ENCODE measurements at places on chromosomes 2 and 18. TPM values are rescaled to one million over a fixed set of nuclear protein-coding genes. Genes with fewer than 3 reads are reported as not detected.

HRH4 gene
- not detected for total RNA-seq

CYS1 gene
- total RNA-seq, result 5.5 TPM

KYNU gene
- 0.21 TPM for total RNA-seq

ZNF521 gene
- total RNA-seq, result 57.1 TPM

NAGK gene
- 161 TPM for total RNA-seq

D2HGDH gene
- total RNA-seq, result 32.5 TPM

GRCh38 chr2:23756593-23757292 is 170.2 kb downstream of the ATAD2B start:
- H3K4me1 ChIP-seq, result peaks cover 11% of the 10 kb centered on the region
- no peak overlapping the region for H3K27ac ChIP-seq
- DNase-seq, result no peak
- H3K36me3 ChIP-seq, result peaks cover 35% of the 10 kb centered on the region
- no peaks in the 10 kb centered on the region for H3K27me3 ChIP-seq

DNA sequence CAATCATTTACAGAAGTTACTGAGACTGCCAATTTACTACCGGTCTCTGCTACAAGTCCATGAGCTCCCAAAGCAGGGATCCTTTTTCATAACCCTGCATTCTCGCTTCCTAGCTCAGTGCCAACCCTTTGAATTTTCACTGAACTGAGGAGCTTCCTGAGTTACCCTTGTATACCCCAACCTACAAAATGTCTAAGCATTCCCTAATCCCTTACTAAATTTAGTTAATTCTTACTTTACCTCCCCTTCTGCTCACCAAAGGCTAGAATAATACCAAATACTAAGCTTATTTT is 9.6 kb downstream of the MAT2A start:
- peaks cover 28% of the 10 kb centered on the region for H3K36me3 ChIP-seq
- DNase-seq, result no peak
- no peak overlapping the region for H3K27ac ChIP-seq

- no peak overlapping the region for H3K27ac ChIP-seq
- no peaks in the 10 kb centered on the region for H3K27me3 ChIP-seq
- H3K36me3 ChIP-seq, result peaks cover 21% of the 10 kb centered on the region
- peaks cover 2% of the 10 kb centered on the region for H3K4me1 ChIP-seq
Measured at GRCh38 chr2:99619151-99619550, 129.3 kb upstream of the REV1 start.

GRCh38 chr2:237432484-237433092 is 18.6 kb upstream of the COL6A3 start:
- DNase-seq, result peak; percentile 88
- no peaks in the 10 kb centered on the region for H3K27me3 ChIP-seq
- peak overlapping the region; percentile 91 for H3K27ac ChIP-seq
- H3K36me3 ChIP-seq, result peaks cover 3% of the 10 kb centered on the region

DNA sequence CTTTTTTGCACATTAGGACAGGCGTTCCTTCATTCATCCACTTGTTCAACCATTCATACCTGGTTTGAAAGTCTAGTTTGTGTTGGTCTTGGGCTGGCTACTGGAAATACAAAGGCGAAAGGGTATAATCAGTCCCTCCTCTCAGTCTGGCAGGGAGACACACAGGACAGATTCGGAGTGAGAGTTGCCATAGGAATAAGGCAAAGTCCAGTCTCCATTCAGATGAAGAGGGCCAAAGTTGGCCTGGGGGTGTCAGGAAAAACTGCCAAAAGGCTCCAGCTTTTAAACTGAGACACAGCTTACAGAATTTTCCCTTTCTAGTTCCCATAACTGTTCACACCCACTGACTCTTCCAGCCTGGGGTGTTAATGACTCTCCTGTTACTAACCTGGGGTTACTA is 96.3 kb upstream of the AQP4 start:
- peaks cover 2% of the 10 kb centered on the region for H3K27me3 ChIP-seq
- H3K4me3 ChIP-seq, result no peak overlapping the region
- no peak overlapping the region for H3K27ac ChIP-seq
- DNase-seq, result no peak
- no peaks in the 10 kb centered on the region for H3K36me3 ChIP-seq

DNA sequence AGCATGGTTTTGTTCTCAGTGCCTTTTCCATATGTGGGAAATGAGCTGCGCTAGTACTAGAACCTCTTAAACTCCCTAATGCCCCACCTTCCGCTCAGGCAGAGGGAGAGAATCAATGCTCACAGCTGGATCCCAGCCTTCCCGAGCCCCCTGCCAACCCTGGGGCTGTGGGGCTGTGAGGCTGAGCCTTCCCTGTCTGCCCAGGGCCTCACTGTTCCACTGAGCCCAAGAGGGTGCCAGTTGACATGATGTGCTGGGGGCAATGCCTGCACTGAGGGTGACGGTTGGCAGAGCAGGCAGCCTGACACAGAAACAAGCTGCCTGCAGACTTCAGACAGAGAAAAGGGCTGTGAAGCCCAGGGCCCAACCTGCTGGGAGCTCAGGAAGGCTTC is 602.4 kb upstream of the RAB6C start:
- H3K36me3 ChIP-seq, result no peaks in the 10 kb centered on the region
- H3K27ac ChIP-seq, result no peak overlapping the region
- H3K27me3 ChIP-seq, result no peaks in the 10 kb centered on the region
- DNase-seq, result no peak
- no peak overlapping the region for H3K4me3 ChIP-seq

GRCh38 chr2:143759455-143759854 is 630.2 kb downstream of the ARHGAP15 start:
- H3K27me3 ChIP-seq, result no peaks in the 10 kb centered on the region
- H3K4me1 ChIP-seq, result no peaks in the 10 kb centered on the region
- H3K27ac ChIP-seq, result no peak overlapping the region
- DNase-seq, result no peak
- H3K4me3 ChIP-seq, result no peak overlapping the region
- H3K36me3 ChIP-seq, result no peaks in the 10 kb centered on the region

GRCh38 chr2:134290358-134290757 is 36.5 kb downstream of the MGAT5 start:
- H3K36me3 ChIP-seq, result no peaks in the 10 kb centered on the region
- DNase-seq, result no peak
- H3K27ac ChIP-seq, result no peak overlapping the region

GRCh38 chr2:48205137-48205798 is 299.0 kb upstream of the FBXO11 start:
- no peaks in the 10 kb centered on the region for H3K36me3 ChIP-seq
- no peak overlapping the region for H3K4me3 ChIP-seq
- H3K4me1 ChIP-seq, result peaks cover 3% of the 10 kb centered on the region
- no peak for DNase-seq

DNA sequence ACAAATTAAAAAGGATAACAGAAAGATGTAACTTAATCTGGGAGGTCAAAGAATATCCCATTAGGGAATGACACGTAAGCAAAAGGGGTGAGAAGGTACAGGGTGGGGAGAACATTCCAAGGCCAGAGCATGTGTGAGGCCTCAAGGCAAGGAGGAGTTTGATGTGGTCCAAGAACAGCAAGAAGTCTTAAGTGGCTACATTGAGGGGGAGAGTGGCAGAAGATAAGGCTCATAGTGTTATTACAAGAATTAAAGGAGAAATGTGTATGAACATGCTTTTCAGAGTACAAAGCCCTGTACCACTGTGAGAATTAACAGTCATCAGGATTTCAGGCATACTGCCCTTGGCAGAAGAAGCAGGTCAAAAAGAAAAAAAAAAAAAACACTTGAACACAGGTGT is 174.4 kb upstream of the ERBB4 start:
- no peak for DNase-seq
- no peaks in the 10 kb centered on the region for H3K36me3 ChIP-seq
- H3K4me1 ChIP-seq, result peaks cover 17% of the 10 kb centered on the region
- H3K27me3 ChIP-seq, result peaks cover 2% of the 10 kb centered on the region

- H3K27me3 ChIP-seq, result no peaks in the 10 kb centered on the region
Measured at GRCh38 chr2:237475704-237476141, 11.3 kb upstream of the MLPH start.

GRCh38 chr18:44039826-44040225 is 640.9 kb upstream of the SETBP1 start:
- H3K4me1 ChIP-seq, result peaks cover 9% of the 10 kb centered on the region
- DNase-seq, result no peak
- H3K4me3 ChIP-seq, result no peak overlapping the region
- H3K27me3 ChIP-seq, result peaks cover 9% of the 10 kb centered on the region
- no peak overlapping the region for H3K27ac ChIP-seq

DNA sequence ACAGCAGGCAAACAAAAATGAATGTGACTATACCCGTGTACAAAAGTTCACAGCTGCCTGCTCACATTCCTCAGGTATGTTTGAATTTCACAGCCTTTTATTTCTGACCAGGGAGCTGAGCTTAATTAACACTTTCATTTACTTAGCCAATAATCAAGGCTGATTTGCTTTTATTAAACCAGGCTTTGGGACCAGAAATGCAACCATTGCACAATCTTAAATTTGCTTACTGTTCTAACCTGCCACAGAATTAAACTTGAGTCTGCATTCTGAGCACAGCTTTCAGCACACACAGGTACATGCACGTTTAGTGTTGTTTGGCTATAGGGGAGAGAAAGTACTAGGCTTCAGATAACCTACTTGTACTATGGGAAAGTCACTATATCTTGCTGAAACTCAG is 372.4 kb upstream of the ATP5MC3 start:
- H3K27me3 ChIP-seq, result peaks cover 28% of the 10 kb centered on the region
- no peak overlapping the region for H3K4me3 ChIP-seq
- H3K27ac ChIP-seq, result no peak overlapping the region
- no peaks in the 10 kb centered on the region for H3K36me3 ChIP-seq

DNA sequence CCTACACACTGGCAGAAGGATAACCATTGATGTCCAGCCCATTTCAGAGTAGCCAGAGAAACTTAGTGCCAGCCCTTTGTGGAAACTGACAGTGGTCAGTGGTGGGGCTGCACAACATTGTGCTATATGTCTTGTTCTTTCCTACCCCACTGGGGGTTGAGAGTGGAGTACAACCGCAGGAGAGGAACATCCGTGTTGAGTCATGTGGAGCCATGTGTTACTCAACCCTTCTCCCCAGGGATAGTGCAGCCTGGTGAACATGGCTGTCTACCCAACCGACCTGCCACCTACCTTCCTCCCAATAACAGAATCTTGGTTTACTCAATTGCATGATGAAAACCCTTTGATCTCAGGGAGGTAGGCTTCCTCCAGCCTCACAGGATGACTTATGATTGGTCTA is 65.3 kb upstream of the MAPK4 start:
- H3K27me3 ChIP-seq, result no peaks in the 10 kb centered on the region
- no peaks in the 10 kb centered on the region for H3K4me1 ChIP-seq

GRCh38 chr2:43212216-43212835 is 14.1 kb downstream of the ZFP36L2 start:
- no peak for DNase-seq
- H3K4me3 ChIP-seq, result no peak overlapping the region
- no peaks in the 10 kb centered on the region for H3K27me3 ChIP-seq
- peaks cover 6% of the 10 kb centered on the region for H3K4me1 ChIP-seq
- no peak overlapping the region for H3K27ac ChIP-seq
- H3K36me3 ChIP-seq, result peaks cover 2% of the 10 kb centered on the region

DNA sequence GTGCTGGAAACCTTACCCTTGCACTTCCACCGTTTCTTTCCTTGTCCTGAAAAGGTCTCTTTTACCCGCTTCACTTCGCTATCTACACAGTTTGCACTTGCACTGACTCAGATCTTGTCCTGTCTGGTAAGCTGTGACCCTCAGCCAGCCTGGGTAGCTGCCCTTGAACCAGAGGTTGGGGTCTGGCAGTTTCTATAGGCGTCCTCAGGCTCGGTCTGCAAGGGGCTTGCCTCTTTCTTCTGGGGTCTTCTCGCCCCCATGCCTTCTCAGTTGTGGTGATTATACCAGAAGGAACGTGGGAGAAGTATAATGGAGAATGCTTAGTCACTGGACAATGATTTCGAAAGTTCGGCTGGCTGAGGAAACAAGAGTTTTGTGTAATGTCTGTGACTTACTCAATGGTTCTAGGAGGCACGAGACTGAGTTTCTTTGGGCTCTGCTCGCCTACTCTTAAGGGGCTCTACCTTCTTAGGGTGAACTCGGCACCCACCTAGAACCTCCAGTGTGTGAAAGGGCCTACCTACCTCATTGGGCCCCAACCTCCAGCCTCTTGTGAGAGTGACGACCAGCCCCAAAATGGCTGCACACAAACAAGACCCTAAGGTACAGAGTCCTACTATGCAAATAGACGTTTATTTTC is 6.9 kb upstream of the STAT1 start:
- H3K36me3 ChIP-seq, result no peaks in the 10 kb centered on the region
- H3K27ac ChIP-seq, result no peak overlapping the region
- peaks cover 3% of the 10 kb centered on the region for H3K4me1 ChIP-seq
- H3K4me3 ChIP-seq, result no peak overlapping the region
- no peaks in the 10 kb centered on the region for H3K27me3 ChIP-seq
- DNase-seq, result no peak

DNA sequence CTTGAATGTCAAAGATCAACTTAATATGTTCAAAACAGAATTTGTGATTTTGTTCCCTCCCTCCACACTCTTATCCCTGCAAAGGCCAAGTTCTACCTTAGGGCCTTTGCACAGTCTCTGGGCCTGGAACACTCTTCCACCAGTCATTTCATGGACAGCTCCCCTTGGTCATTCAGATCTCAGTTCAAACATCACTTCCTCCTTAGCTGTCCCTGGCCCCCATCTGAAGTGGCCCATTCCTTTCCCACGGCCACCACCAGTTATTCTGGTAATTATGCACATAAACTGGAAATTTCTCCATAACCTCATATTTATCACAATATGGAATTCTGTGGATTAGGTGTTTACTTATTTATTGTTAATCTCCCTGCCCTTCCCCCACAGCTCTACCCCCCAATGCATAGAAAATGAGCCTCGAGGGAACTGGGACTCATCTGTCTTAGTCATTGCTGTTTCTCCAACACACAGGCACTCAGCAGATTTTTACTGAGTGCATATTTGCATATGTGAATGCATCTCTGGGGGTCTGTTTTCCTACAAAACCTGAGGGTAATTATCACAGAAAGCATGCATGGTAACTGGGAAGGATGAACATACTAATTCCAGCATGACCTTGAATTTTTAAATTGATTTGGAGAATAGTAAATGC is 35.5 kb upstream of the SPTBN1 start:
- H3K36me3 ChIP-seq, result no peaks in the 10 kb centered on the region
- no peak for DNase-seq
- no peak overlapping the region for H3K27ac ChIP-seq
- H3K27me3 ChIP-seq, result no peaks in the 10 kb centered on the region
